ENCODE measurements at places on chromosomes 1 and 21.

GRCh38 chr1:147834181-147834580 lies 68.4 kb upstream of the GJA8 start:
- DNase-seq = no peak

- DNase-seq = peak; percentile 87
Measured at GRCh38 chr1:100585786-100586185, 47.8 kb downstream of the GPR88 start.

- DNase-seq = no peak
Measured at GRCh38 chr1:54738244-54738643, 22.6 kb downstream of the TTC4 start.

DNA sequence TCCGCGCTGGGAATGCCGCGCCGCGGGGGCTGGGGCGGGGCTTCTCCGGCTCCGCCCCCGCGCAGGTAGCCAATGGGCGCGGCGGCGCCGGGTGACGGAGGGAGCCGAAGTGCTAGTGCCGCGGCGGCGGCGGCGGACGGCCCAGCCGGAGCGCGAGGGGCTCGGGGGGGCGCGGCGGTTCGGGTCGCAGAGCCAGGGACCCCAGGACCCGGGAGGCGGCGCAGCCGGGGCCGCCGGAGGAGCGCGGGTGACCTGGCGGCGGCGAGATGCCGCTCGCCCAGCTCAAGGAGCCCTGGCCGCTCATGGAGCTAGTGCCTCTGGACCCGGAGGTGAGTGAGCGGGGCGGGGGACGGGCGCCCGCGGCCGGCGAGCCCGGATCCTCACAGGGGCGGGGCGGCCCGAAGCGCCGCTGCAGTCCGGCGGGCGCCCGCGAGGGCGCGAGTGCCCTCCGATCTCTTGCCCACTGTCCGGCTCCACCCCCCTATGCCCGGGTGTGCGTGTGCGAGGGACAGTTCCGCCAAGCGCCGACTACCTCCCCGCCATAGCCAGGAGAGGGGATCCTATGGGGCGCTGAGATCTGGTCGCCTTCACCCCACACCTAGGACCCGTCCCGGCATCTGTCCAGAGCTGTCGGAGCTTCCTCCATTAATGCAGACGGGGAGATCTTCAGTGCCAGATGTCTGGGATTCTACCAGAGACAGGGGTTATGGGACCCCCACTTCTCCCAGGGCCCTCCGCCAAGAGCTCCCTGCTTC lies at the start of gene RPS6KA1:
Gene RPS6KA1, plus strand, starts transcription at position 107 of the 755 bp plus-strand sequence. Its CDS starts 160 bp downstream, at position 267.
- no peak for DNase-seq

- DNase-seq = no peak
Measured at GRCh38 chr1:36151845-36152203, 2.5 kb upstream of the TRAPPC3 start.

DNA sequence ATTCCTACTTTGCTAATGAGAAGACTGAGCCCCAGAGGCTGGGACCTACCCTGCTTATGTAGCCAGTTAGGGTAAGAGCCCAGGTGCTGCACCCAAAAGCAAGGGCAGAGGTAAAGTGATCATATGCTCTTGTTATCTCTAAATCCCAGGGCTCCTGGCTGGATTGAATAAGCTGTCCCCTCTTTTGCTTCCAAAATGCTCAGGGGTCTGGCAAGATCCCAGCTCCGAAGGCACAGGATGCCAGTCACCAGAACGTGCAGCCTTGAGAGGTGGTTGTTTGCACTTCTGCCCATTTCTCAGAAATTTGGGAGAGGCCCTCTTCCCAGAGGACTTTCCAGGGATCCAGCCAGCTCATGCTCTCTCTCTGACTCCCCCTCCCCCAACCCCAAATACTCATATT lies 142.4 kb upstream of the TMEM51 start:
- DNase-seq = no peak

DNA sequence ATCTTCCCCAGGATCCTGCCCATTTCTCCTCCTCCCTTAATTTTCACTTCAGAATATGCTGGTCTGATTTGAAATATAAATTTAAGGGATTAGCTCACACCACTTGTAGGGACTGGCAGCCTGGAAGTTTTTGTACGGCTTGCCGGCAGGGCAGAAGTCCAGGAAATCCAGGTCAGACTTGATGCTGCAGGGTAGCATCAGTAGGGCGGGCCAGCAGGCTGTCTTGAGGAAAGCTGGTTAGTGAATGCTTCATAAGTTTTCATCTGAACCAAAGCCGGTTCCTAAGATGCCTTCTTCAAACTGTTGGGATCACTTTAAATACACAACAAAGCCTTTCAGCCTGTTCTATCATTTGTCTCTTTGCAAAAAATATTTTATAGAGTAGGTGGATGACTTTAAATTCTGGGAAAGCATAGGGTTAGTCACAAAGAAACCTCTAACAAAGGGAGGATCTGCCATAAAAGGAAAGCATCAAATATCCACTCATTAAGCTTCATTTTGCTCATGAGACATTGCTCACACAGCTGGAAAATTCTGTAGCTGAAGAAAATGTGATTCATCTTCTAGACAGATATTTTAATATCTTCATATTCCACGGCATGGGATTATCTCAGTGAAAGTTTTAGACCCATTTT lies 90.7 kb upstream of the GFI1 start:
- DNase-seq = peak; percentile 71

GRCh38 chr1:67143966-67144365 lies 9.2 kb upstream of the C1orf141 start:
- DNase-seq = no peak

GRCh38 chr1:64542118-64542517 lies 72.2 kb downstream of the CACHD1 start:
- DNase-seq = no peak

GRCh38 chr1:239802275-239802674 lies 289.4 kb upstream of the FMN2 start:
- DNase-seq = no peak

GRCh38 chr1:56202186-56202585 lies 377.2 kb downstream of the PLPP3 start:
- peak; percentile 21 for DNase-seq

GRCh38 chr1:172373864-172374263 lies 46.6 kb upstream of the C1orf105 start:
- DNase-seq = peak; percentile 76

GRCh38 chr1:214615109-214615508 lies 12.1 kb downstream of the CENPF start:
- no peak for DNase-seq

GRCh38 chr1:176110203-176110602 lies 96.9 kb downstream of the COP1 start:
- DNase-seq = no peak

DNA sequence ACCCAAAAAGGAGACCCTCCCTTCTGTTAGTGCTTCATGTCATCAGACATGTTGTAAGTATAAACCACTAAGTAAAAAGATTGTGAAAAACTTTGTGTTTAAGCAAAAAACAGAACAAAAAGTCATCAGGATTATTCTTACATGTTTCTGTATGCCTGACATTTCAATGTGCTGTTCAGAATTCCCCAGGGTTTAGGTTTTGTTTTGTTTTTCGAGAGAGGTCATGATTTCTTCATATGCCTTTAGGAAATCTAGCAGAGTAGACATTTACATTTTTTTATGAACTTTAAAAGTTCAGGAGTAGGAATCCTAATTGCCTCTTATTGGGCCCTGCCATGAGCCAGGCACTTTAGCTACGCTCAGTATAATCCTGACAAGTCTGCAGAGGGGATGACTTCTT lies 85.3 kb downstream of the VPS13D start:
- no peak for DNase-seq

- no peak for DNase-seq
Measured at GRCh38 chr1:107767156-107767582, 197.8 kb downstream of the VAV3 start.

DNA sequence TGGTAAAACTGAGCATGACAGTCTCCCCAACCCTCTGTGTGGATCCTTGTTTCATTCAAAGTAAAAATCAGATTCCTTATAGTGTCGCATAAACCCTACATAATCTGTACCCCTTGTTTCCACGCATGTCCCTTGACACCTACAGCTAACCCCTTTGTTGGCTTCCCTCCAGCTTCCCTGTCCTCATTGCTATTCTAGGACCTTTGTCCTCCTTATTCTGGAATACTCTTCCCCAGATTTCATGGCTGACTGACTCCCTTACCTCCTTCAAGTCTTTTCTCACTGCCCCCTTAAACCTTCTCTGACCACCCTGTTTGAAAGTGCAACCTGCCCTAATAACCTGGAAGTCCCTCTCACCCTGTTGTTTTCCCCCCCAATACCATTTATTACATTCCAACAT lies 4.0 kb downstream of the RNF11 start:
- DNase-seq = no peak

DNA sequence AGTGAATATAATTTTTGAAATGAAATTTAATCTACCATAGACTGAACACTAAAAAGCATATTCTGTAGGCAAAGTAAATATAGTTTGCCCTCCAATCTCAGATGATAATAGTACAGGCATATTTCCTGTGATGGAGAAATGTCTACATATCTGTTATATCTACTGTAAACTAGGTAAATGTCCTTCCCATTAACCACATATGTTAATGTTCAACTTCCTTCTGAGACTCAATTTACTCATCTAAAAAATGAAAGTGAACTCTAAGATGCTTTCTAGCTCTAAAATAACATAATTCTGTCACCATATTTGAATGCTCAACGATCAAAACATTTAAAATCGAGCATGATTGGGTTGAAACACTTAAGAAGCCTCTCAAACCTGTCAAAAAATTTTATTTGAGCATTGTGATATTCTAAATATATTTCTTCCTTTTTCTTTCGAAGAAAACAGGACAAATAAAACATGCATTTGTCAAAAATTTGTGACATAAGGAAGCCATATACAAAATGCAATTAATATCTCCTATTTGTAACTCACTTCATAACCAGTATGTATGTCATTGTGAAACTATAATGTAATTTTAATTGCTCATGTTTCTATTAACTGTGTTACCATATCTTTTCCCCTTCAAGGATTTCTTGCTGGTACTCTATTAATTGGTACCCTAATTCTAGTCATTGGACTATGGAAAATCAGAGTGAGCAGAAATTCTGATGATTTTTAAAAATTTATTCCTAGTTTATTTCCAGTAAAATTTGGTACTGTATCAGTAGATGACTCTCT lies 34.2 kb downstream of the CD55 start:
- no peak for DNase-seq

All from LHCN-M2 (cell line).